Epithelial cell of umbilical artery (primary cell): ENCODE measurements at places on chromosomes 7 and 10. TPM values are rescaled to one million over a fixed set of nuclear protein-coding genes. Genes with fewer than 3 reads are reported as not detected.

Gene CPXM2
- 0.97 and 2.1 TPM in 2 replicates for total RNA-seq

Gene DMBT1
- total RNA-seq, result under 0.01 TPM in 1 of 2 replicates, not detected in the other

Gene PCDH15
- total RNA-seq, result 0.30 TPM in 1 of 2 replicates, not detected in the other

Gene A1CF
- not detected in 2 replicates for total RNA-seq

Gene FEZF1
- not detected in 2 replicates for total RNA-seq

Gene ZKSCAN5
- total RNA-seq, result 10.7 and 12.0 TPM in 2 replicates

Gene SH3PXD2A
- 2.1 and 2.3 TPM in 2 replicates for total RNA-seq

Gene LOXL4
- 0.32 and 2.6 TPM in 2 replicates for total RNA-seq

Gene MSMB
- not detected in 2 replicates for total RNA-seq

Gene RBP3
- total RNA-seq, result not detected in 2 replicates

Gene GNGT1
- not detected in 2 replicates for total RNA-seq

Gene LRRC61
- total RNA-seq, result 0.65 and 1.2 TPM in 2 replicates

Gene MBL2
- total RNA-seq, result not detected in 2 replicates

Gene GARIN1A
- total RNA-seq, result 0.32 and 0.46 TPM in 2 replicates

Gene TMEM229A
- not detected in 2 replicates for total RNA-seq

Gene AGAP5
- total RNA-seq, result 1.1 and 1.6 TPM in 2 replicates

Gene CCDC172
- not detected in 2 replicates for total RNA-seq

Gene TWNK
- total RNA-seq, result 8.8 and 10.9 TPM in 2 replicates

Gene SFTPA1
- total RNA-seq, result not detected in 2 replicates

Gene ZNF655
- total RNA-seq, result 10.1 and 19.5 TPM in 2 replicates

Gene CYP2C19
- total RNA-seq, result not detected in 2 replicates

Gene C10orf143
- 0.65 and 0.91 TPM in 2 replicates for total RNA-seq

Gene TUBAL3
- total RNA-seq, result under 0.01 and 0.15 TPM in 2 replicates

Gene ZNF22
- 40.0 and 54.3 TPM in 2 replicates for total RNA-seq

Gene SLC16A9
- total RNA-seq, result 0.30 and 0.97 TPM in 2 replicates

Gene NEUROD6
- not detected in 2 replicates for total RNA-seq

Gene SFRP4
- total RNA-seq, result not detected in 2 replicates

Gene PON1
- total RNA-seq, result not detected in 2 replicates

Gene TMEM273
- total RNA-seq, result 2.6 and 9.7 TPM in 2 replicates

Gene PAPOLB
- total RNA-seq, result under 0.01 and 0.15 TPM in 2 replicates

Gene ELFN1
- 0.15 and 3.9 TPM in 2 replicates for total RNA-seq

Gene SSC4D
- total RNA-seq, result 0.65 and 0.76 TPM in 2 replicates

Gene ANK3
- 6.2 and 12.5 TPM in 2 replicates for total RNA-seq

Gene TAC1
- total RNA-seq, result not detected in 2 replicates

Gene CNPY1
- total RNA-seq, result not detected in 2 replicates
